Uterine smooth muscle cell (primary cell): ENCODE measurements at places on chromosomes 7 and 10. TPM values are rescaled to one million over a fixed set of nuclear protein-coding genes. Genes with fewer than 3 reads are reported as not detected.

Gene BMPER
- 3.2 and 5.0 TPM in 2 replicates for total RNA-seq

Gene BMI1
- total RNA-seq: 47.4 and 61.3 TPM in 2 replicates

Gene CALML5
- not detected in 2 replicates for total RNA-seq

Gene RET
- 1.9 and 3.5 TPM in 2 replicates for total RNA-seq

Gene HECW1
- total RNA-seq: 0.11 and 0.62 TPM in 2 replicates

Gene TAS2R5
- total RNA-seq: 0.55 and 1.00 TPM in 2 replicates

Gene IFIT2
- total RNA-seq: 8.2 and 14.2 TPM in 2 replicates

Gene DNAH11
- total RNA-seq: under 0.01 and 1.00 TPM in 2 replicates
